ENCODE measurements at places on chromosomes 3 and 15. TPM values are rescaled to one million over a fixed set of nuclear protein-coding genes. Genes with fewer than 3 reads are reported as not detected.

RETNLB gene
- not detected for total RNA-seq

ASB14 gene
- under 0.01 TPM for total RNA-seq

PROS1 gene
- 20.1 TPM for total RNA-seq

TTLL13 gene
- total RNA-seq: not detected

GPR15 gene
- total RNA-seq: not detected

FLNB gene
- total RNA-seq: 224 TPM

FHIT gene
- total RNA-seq: 2.1 TPM

SLCO2A1 gene
- total RNA-seq: under 0.01 TPM

Measured in uterine smooth muscle cell (primary cell).